ENCODE measurements at places on chromosomes 16 and 17. TPM values are rescaled to one million over a fixed set of nuclear protein-coding genes. Genes with fewer than 3 reads are reported as not detected.

SYNGR3 gene
- 1.4 TPM for total RNA-seq

DNA sequence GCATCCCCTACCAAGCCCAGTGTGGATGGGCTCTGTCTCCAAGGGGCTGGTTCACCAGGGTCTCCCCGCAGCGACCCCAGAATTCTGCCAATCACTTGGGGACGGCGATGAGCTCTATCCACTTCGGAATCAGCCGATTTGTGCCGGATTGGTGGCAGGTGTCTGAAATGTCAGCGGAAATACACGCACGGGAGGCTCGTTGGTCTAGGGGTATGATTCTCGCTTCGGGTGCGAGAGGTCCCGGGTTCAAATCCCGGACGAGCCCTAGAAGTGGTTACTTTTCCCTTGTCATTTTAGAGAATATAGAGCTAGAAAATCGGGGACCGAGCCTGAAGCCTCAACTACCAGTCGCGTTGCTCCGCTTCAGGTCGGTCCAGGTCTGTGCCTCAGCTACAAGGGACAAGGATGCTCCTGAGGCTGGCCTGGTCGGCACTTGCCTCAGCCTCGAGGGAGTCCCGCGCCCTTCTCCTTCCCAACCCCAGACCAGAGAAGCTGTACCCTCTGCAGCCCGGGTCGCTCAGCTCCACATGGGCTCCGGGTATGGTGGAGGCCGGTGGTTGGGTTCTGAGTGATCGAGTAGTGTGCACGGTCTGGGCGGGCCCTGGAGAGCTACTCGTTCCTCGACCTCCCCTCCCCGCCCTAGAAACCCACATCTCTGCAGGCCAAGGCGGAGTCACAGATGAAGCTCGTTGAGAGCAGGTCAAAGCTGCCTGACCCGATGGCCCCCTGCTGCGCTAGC lies 16.0 kb upstream of the OR1F1 start:
- no peak for DNase-seq

GRCh38 chr17:14926526-14927122 lies 338.5 kb downstream of the PMP22 start:
- DNase-seq = peak; percentile 84

ERBB2 gene
- total RNA-seq = 37.4 TPM

FLYWCH2 gene
- total RNA-seq = 56.4 TPM

GSDMA gene
- not detected for total RNA-seq

GRCh38 chr16:81814751-81815428 lies 35.8 kb downstream of the PLCG2 start:
- DNase-seq = no peak

DNA sequence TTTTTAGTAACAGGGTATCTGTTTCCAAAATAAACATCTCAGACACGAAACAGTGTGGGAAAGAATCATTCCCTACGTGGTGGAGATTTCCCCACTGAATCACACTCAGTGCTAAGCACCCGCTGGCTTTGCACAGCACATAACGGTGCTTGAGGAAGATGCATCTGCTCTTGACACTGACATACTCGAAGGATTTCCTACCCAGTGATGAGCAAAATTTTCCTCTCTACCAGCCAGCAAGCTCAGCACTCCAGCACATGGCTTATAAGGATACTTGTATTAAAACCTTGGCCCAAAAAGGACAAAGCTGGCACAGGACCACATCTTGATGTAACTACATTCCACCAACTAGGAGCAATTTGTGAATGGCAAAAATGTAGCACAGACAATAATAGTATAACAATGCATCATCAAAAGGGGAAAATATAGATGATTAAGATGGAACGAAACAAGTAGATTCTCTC lies 59.0 kb downstream of the ANKFY1 start:
- peak; percentile 99 for DNase-seq

GRCh38 chr17:16971458-16972338 lies at the start of gene TNFRSF13B:
Gene TNFRSF13B (minus strand): TSS chr17:16972118. CDS start chr17:16972075, 43 bp downstream.
- DNase-seq = no peak

- peak; percentile 91 for DNase-seq
These were observed 184.8 kb upstream of the ZFHX3 start for GRCh38 chr16:73232555-73233328.

- no peak for DNase-seq
These were observed 57.2 kb upstream of the MED9 start for GRCh38 chr17:17419631-17420030.

DNA sequence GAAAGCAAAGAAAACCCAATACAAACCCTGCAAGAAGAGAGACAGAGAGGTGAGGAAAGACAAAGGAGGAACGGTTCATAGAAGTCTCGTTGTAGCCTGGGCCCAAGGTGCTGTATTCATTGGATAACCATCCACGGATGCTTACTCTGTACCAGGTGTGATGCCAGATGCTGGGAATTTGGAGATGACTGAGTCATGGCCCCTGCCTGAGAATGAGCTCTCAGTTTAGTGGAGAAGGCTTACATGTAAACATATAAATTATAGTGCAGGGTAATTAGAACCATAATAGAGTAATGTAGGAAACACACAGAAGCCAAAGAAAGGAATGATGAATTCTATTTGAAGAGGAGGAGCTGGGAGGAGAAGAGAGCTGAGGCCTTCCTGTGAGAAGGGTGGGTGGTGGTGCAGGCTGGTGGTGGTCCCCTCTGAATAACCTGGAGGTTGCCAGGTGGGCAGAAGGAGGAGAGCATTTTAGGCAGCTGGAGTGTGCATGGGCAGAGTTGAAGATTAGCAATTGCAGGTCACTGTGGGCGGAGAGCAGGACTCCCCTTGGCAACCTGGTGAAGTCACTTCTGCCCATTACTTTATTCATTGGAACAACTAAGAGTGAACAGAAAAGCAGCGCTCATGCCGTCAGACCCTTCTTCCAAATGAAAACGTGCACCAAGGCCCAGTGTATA lies 7.7 kb upstream of the ZG16 start:
- DNase-seq = no peak

GRCh38 chr17:47884905-47885730 lies 10.9 kb upstream of the SP2 start:
- no peak for DNase-seq

DNA sequence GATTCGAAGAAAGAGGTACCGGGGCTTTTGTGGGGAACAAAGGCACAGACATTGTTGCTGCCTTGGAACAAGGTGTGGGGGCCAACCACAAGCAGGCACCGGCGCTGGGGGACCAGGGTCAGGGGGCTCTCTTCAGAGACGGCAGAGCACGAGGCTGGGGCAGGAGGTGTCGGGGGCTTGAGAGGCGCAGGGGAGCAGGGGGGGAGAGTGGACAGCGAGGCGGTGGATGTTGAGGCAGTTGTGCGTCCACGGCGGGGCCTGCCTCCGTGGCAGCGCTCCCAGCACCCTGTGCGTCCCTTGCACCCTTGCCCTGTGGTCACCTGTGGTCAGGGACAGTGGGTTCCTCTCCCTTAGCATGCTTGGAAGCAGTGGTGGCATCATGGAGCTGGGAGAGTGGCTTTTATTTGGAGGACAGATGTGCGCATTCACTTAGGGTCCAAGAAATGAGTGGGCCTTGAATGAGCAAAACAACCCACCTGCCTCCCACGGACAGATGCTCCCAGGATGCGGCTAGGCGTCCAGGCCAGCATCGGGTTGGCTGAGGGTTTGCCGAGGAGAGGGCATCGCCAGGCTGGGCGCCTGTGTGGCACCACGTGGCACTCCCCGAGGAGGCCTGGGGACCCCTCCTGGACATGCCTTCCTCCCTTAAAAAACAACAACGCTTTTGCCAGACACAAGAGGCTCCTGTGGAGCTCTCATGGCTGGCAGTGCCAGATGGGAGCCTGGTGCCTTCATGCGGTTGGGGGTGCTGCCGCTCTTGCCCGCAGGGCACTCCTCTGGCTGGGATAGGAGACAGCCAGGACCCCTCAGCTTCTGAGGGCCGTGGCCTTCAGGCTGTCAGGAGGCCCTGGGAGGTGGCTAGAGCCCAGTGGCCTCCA lies 113.0 kb downstream of the BANP start:
- no peak for DNase-seq

- peak; percentile 56 for DNase-seq
These were observed 41.0 kb downstream of the HS3ST3B1 start for GRCh38 chr17:14341866-14342265.

- no peak for DNase-seq
These were observed 13.5 kb upstream of the LHX1 start for GRCh38 chr17:36923814-36924221.

DNA sequence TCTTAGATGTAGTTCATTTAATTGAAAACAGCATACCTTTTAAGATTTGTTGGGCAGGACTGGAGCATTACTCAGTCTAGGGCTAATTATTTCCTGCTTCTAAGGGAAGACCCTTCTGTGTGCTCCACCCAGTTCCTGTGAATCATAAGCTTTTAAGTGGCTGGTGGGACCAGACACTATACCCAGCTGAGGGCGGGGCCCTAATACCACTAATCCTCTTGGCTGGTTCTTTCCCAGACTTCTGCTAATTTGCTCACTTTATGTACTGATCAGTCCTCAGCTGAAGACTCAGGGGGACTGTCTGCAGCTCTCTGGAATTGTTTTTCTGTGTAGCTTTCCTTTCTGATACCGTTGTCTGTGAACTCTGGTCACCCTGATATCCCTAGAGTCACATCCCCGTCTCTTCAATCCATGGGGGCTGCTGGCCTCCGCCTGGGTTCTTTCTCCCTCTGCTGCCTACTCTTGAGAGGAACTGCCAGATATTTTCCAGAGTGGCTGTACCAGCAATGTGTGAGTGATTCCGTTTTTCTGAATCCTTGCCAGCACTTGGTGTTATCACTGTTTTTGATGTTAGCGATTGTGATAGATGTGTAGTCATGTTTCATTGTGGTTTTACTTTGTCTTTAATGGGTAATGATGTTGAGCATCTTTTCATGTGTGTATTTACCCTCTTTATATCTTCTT lies 35.1 kb downstream of the MFSD11 start:
- DNase-seq = peak; percentile 79

DNA sequence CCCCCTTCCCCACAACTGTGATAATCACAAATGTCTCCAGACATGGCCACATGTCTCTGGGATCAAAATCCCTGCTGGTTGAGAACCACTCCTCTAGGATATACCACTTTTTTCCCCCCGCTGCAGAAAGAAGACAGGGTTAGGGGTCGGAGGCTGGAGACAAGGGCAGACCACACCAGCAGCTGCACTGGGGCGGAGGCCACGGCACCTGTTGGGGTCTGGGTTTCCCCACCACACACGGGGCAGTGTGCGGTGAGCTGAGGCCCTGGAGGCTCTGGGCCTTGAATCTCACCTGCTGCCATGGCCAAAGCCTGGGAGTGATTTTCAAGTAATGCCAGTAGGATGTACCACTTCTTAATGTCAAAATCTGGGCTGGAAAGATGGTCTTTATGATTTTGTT lies 320.5 kb downstream of the SNX29 start:
- DNase-seq = no peak

GRCh38 chr17:45883063-45883462 lies 11.3 kb upstream of the MAPT start:
- DNase-seq = no peak

- DNase-seq = peak; percentile 48
These were observed 792 bp downstream of the SECTM1 start for GRCh38 chr17:82332669-82333278.

DNA sequence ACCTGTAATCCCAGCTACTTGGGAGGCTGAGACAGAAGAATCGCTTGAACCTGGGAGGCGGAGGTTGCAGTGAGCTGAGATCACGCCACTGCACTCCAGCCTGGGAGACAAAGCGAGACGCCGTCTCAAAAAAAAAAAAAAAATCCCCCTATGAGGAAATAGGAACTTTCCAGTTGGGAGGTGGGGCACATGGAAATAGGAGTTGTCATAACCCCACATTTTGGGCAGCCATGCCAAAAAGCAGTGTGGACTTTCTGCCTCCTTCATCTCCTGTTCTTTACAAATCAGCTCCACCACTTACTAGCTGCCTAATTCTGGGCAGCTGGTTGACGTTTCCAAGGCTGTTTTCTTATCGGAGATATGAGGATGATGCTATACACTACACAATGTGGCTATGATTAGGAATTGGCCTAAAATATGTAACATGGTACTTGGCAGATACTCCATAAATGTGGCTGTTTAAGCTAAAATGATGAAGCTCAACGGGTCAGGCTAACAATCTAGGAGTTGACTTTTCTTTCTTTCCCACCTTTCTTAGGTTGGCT lies 21.5 kb upstream of the CCL5 start:
- DNase-seq = peak; percentile 84
